ENCODE measurements at places on chromosomes 12 and 14. TPM values are rescaled to one million over a fixed set of nuclear protein-coding genes. Genes with fewer than 3 reads are reported as not detected.

CMKLR1 gene
- not detected for total RNA-seq

SERPINA1 gene
- 304 TPM for total RNA-seq

GRCh38 chr12:124568431-124569374 is 1.3 kb upstream of the NCOR2 start:
- peak; percentile 52 for DNase-seq

GRCh38 chr12:63802012-63802608 is 22.4 kb downstream of the RXYLT1 start:
- peak; percentile 47 for DNase-seq

GRCh38 chr14:100738704-100739131 is 12.0 kb downstream of the DLK1 start:
- no peak for DNase-seq

- DNase-seq = no peak
Measured at GRCh38 chr12:22617630-22618029, 7.3 kb upstream of the ETNK1 start.
